ENCODE measurements at places on chromosomes 7 and 10. TPM values are rescaled to one million over a fixed set of nuclear protein-coding genes. Genes with fewer than 3 reads are reported as not detected.

DNA sequence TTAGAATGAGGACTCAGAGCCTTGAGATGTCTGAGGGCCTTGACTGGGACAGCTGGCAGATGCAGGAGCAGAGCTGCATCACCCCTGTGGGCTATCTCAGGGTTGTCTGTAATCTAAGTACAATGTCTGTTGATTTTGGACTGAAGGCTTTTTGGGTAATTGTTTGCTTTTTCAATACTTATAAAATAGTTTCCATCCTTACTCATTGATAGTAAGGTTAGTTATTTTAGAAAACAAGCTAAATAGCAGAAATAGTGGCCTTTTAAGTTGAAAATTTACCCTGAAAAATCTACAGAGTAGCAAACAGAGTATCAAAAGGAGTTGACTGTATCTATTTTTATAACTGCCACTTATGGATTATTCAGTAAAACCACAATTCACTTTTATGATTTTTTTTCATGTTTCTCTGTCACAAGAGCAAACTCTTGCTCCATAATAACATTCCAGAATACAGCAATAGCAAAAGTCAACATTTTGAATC, 179.7 kb downstream of the CFTR start:
- DNase-seq, result no peak

DNA sequence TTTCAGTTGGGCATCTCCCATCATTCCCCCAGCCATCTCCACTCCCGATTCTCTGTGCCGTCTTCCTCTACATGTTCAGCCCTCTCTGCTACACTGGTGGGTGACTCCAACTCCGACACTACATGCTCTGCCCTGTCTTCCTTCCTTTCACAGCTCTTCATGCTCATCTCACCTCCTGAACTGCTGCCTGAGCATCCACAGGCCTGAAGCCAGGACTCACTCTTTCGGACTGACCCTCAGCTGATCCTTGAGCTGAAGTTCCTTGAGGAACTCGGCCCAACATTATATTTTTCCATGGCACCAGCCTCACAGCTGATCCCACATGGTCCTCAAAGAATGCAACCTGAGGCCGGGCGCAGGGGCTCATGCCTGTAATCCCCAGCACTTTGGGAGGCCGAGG, 538.4 kb downstream of the PTPRN2 start:
- DNase-seq, result no peak

- no peak for DNase-seq
Measured at GRCh38 chr7:147541261-147541660, 1049.3 kb upstream of the C7orf33 start.

DNA sequence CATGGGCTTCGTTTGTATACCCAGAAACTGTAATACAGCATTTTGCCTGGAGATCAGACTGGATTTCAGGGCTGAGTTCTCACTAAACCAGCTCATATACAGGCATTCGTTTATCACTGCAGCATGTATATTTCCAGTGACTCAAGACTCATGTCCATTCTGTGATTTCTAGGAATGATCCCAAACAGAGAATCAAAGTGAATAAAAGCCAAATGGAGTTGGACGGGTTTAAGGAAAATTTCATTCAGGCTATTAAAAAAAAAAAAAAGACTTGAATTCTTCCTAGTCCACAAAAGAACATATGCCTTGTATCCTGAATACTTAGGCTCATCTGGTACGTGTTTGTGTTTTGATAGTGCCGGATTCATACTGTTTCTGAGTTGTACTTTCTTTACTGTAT, 46.8 kb downstream of the TET1 start:
- DNase-seq, result no peak

DNA sequence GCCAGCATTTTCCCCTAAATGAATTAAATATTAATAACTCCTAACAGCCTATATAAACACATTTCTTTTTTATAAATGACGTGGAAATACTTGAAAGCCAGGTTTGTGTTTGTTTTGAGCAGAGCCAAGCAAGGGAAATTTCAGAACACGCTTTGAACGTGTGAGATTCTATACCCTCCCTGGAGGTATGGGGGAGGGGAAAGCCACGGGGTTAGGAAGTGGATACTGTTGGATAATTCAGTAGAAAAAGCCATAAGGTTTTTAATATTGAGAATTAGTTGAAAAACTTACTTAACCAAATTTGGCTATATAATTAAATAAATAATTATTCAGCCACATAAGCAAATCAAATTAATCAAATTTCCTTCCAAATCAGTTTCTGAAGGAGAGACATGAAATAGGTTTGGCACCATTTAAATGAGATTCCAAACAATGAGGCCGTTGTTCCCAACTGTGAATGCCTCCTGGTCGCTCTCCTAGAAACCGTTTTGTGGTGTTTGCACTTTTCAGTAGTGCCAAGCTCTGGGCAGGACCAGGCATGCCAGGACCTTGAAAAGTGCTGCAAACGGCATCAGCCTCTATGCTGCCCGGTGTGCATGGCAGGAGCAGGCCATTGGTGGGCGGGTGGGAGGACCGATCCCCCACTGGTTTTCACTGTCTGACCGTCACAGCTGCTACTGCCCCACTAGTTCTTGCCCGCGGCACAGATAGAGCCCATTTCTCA, 88.1 kb downstream of the SEPTIN14 start:
- DNase-seq, result no peak

DNA sequence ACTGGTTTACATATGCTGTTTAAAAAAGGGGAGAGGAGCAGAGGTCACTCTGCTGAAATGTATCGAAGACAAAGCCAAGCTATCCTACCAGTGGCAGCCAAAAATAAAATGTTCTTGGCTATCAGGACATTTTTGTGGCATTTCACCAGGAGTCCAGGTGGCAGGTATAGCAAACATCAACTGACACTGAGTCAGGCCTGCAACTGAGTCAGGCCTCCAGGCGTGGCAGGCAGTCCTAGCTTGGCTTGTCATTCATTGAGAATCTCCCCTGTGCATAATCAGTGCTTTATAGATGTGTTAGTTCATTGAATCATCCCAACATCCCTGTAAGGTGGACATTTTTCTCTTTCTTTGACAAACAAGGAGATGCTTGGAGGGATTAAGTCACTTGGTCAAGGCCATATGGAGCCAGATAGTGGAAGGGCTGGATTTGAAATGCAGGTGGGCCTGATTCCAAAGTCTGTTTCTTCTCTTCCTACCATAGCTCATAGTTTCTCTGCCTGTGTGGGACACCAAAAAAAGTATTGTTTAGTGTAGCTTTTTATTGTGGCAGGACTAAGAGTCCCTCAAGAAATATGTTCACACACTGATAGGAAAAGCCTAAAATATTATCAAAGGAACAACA, 4.3 kb downstream of the DYNC1I1 start:
- no peak for DNase-seq

DNA sequence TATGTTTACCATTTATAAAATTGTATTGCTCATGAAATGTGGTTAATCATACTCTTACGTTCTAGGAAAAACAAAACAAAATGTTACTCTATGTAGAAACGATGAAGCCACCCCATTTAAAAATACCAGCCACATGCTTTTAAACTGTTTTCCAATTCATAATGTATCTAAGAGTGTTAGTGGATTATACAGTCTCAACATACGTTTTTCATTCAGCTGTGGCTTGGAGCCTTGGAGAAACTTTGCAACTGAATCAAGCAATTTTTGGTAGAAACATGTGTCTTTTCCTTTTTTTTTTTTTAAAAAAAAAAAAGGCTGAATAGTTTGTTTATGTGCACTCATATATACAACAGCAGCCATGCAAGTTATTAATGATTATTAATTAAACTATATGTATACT, 378.0 kb upstream of the SEMA3D start:
- DNase-seq, result no peak

GRCh38 chr10:15860692-15861201, 440 bp upstream of the MINDY3 start:
- no peak for DNase-seq

DNA sequence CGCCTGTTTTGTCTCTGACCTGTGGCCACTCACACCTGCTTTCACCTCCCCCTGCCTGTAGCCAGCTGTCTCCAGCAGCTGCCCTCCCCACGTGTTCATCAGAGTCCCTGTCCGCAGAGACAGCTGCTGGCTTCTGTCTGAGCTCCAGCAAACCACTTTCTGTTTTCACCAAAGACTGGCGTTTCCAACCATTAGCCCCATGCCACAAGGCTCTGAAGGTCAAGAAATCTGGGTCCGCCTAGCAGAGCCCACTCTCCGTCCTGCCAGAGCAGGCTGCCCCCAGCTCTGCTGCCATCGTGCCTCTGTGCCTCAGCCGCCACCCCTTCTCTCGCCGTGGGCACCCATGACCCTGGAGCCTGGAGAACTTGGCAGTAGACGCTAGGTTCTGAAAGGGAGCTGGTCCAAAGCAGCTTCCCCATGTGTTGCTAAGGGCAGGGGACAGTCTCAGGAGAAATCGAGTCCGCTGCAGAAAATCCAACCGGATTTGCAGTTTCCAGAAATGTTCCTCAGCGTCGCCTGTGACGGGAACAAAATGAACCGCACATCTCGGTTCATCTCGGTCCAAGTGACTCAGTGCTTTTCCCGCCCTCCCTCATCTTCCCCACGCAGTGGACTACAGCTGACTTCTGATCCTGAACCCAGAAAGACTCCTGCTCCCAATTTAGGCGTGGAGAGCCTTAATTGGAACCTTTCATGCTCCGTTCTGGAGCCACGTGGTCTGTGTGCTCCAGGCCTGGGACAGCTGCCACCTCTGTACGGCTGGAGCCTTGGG, 28.0 kb downstream of the TMEM120A start:
- DNase-seq, result peak; percentile 86

- no peak for DNase-seq
Measured at GRCh38 chr7:101465131-101465530, 102.5 kb downstream of the COL26A1 start.

GRCh38 chr7:155258226-155258560, 39.5 kb upstream of the INSIG1 start:
- peak; percentile 65 for DNase-seq

GRCh38 chr7:133934262-133934976, 192.7 kb upstream of the LRGUK start:
- no peak for DNase-seq

OR2A5 gene
- not detected for polyA plus RNA-seq

ATOH7 gene
- polyA plus RNA-seq, result not detected

CHAT gene
- polyA plus RNA-seq, result not detected

HOXA2 gene
- polyA plus RNA-seq, result 0.29 TPM

TFR2 gene
- polyA plus RNA-seq, result 0.04 TPM

KRIT1 gene
- polyA plus RNA-seq, result 31.7 TPM

CC2D2B gene
- 0.07 TPM for polyA plus RNA-seq

CYP2C19 gene
- polyA plus RNA-seq, result not detected
